ENCODE measurements at places on chromosomes 4 and X.

DNA sequence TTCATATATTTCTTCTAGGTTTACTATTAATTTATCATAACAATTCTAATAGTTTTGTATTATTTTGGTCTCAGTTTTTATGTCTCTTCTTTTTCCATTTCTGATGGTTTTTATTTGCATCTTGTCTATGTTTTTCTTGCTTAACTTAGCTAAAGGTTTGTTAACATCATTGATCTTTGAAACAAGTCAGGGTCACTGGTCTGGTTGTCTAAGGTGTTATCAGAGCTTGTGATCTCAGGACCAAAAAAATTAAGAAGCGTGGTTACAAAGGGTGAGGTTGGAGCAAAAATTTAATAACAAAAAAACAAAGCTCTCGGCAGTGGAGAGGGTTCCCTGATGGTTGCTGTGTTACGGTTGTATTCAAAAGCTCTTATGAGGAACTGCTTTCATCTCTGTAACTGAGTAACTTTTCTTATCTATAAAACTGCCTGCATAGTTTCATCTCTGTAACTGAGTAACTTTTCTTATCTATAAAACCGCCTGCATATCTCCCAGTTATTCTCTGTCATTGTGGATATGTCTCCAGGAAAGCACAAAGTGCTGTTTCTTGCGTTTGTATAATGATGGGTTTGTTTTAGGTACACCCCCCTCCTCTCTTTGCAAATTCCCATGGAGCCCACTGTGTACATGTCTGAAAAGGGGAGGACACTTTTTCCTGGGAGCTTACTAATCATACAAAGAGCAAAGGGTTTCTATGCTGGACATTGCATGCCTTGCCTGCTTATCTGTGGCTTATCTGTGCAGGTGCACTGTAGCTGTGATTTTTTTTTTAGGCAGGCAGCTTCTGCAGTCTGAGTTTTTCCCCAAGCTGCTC, 62.4 kb upstream of the UGT2B15 start:
- no peak for DNase-seq

GRCh38 chr4:41285202-41285863, 28.6 kb downstream of the UCHL1 start:
- DNase-seq, result no peak

GRCh38 chrX:71859637-71860036, 51.0 kb upstream of the NHSL2 start:
- DNase-seq, result no peak

DNA sequence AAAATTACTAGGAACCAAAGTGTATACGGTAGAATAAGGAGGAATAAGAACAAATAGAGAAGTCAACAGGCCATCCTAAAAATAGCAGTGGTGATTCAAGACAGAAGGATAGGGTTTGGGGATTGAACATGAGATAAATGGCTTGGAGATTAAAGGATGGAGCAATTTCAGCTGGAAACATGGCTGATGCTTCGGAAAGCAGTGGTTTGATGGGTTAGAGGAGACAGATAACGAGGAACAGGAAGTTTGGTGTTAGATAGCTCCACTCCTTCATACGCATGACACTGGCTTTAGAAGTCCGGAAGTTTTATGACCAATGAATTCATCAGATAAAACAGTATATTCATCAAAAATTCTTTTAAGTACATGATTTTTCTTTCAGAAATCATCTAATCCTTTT, 70.8 kb upstream of the GALNTL6 start:
- no peak for DNase-seq

DNA sequence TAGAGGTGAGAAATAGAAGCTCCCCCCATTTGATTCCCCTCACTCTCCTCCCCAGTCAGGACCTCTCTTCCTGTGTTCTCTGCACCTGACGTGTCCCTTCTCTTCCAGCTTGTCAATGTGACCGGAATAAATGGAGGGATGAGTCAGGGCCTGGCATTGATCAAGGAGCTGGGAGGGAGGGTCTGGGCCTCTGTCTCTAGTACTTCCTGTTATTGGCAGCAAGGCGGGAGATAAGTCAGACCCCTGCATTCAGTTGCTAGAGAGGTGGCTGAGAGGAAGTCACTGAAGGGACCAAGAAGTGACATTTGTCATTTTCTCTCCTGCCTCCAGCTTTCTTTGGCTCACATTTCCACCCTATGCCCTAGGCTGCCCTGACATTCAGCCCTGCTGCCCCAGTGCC, 35.1 kb upstream of the ZNF41 start:
- no peak for DNase-seq

GRCh38 chr4:156643826-156644225, 327.8 kb downstream of the PDGFC start:
- DNase-seq, result no peak
